Anterior cingulate cortex (tissue), 58 donors: ENCODE measurements at places on chromosomes 2 and 18.

DNA sequence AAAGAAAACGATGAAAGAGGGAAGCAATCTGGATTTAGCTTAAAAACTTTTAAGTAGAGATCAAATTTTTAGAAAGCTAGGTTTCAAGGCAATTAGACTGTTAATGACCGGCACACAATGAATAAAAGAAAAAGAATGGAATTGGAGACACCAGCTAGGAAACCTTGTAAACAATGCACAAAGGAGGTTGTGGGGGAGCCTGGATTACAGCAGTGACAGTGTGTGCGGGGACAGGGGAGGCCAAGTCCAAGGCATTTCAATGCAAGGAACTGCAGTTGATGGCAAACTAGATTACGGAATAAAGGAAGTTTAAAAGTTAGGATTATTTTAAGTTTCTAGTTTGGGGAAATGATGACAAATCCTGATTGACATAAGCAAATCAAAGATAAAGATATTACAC is 74.5 kb downstream of the DTNB start:
- DNase-seq: no peak

DNA sequence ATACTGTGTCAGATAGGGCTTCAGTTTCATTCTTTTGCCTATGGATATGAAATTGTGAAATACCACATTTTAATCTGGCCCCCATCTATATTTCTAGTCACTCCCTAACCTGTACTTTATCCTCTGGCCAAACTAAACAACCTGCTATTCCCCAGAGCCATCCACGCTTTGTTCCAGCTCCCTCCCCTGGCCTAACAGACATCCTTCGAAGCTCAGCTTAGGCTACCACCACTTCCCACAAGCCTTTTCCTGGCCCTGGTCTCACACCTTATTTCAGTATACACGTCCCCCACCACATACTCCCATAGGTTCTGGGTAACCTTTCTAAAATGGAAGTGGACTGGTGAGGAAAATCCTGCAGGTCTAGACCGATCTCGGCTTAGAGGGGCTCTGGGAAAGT is 55.4 kb downstream of the MAP4K3 start:
- DNase-seq: no peak

- no peak for DNase-seq
Measured at GRCh38 chr2:192203876-192204275, 9.1 kb upstream of the TMEFF2 start.

- no peak for DNase-seq
Measured at GRCh38 chr2:109677835-109678580, 63.8 kb downstream of the SOWAHC start.

DNA sequence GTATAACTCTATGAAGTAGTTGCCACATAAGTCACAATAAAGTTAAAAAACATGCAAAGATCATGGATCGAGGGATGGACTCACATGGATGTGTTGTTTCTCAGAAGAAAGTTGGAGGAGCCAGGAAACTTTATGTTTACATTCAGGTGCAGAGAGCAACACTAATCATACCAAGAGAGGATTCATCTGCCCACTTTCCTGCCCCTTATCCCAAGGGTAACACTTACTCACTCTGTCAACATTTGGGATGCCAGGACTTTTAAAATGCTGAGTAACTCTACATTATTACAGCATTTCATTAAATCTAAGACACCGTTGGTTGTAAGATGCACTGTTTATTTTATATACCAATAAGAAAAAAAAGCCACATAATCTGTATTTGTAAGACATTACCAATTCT is 170.4 kb downstream of the KCNE4 start:
- DNase-seq: no peak

DNA sequence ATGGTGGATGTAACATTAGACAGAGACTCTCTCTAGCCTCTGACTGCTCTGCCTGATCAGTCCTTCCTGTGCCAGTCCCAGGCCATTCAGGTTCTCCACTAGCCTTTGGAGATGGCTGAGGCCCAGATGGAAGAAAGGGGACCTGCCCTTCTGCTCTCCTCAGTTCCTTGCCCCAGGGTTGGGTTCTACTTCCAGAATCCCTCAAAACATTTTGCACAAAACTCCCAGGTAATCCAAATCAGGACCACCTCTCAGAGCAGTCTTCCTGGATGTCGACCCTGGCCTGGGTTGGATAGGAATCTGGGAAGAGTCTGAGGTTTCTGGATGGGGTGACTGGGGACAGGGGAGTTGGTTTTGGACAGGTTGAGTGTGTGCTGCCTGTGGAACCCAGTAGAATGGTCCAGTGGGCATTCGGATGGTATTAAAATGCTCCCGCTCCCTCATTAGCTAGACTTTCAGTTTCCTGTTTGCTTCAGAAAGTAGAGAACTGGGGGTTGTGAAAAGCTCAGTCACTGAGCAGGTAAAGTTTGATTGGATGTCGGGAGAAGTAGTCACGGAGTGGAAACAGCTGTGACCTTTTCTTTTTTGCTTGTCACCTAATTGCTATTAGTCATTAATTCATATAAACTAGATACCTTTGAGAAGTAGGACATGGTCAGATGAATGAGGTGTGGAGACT is 37.9 kb downstream of the DPYSL5 start:
- DNase-seq: no peak

GRCh38 chr18:35508746-35509338 is 11.1 kb upstream of the INO80C start:
- DNase-seq: no peak

DNA sequence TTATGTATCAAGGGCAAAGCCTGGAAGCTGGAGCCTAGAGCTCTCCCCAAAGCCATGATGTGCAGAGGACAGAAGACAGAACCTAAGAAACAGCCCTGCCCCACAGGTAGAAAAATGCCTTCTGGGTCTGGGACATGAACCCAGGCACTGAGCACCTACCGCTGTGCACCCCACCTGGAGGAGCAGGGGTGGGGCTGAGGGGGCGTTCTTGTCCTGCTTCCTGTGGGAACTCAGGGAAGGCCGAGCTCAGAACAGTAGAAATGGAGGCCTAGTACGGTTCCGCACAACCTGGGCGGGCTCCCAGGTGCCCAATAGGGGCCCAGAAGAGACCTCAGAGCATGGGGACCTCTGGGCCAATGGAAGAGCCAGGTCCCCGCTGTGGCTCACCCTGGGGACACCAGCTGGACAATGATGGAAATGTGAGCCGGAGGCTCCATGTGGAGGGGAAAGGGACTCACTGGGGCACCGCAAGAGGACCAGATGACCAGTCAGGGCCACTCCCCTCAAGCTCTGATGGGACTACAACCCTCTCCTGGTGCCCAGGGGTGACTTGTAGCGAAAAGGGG is 3.2 kb downstream of the CRACDL start:
- no peak for DNase-seq

DNA sequence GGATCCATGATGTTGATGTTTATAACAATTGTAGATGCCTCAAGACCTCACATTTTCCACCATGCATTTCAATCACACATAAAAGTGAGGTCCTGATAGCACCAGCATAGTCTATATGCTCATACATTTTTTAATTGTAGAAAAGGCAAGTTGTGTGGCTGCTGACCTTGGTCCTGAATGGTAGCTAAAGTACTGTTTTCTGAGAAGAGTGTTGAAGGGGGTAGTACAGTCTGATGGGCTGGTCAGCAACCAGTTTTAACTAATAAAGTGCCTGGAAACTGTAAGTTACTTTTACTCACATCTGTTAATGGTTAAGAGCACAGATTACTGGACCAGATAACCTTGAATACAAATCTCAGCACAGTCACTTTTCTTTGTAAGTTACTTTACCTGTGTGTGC is 15.9 kb downstream of the ZNF638 start:
- no peak for DNase-seq

DNA sequence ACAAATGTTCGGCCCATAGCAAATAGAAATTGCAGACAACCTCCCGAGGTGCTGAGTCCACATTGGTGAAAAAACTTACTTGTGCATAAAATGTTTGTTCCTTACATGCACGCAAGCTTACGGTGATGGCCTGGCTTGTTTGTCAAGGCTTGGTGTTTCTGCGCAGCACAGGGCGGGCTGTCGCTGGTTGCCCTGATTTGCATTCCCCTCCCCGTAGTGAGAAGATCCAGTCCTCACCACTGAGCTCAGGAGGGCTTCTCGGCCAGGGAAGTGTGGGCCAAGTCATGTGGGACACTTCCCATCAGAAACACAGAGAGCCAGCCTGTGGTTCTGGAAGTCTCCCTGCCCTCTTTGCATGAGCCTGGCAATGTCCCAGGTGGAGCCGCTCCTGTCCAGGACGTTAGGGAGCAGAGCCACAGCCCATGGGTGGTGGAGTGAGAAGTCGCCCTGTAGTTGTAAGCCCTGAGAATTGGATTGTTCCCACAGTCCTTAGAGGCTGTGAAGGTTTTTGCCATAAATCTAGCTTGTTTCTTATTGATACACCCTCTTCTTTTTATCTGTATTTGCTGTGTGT is 152.7 kb downstream of the TWIST2 start:
- DNase-seq: no peak

- DNase-seq: no peak
Measured at GRCh38 chr2:154343282-154343681, 355.2 kb upstream of the KCNJ3 start.

- no peak for DNase-seq
Measured at GRCh38 chr2:48479915-48480314, 50.0 kb upstream of the STON1 start.

- no peak for DNase-seq
Measured at GRCh38 chr18:62634979-62635630, 80.2 kb upstream of the PHLPP1 start.

DNA sequence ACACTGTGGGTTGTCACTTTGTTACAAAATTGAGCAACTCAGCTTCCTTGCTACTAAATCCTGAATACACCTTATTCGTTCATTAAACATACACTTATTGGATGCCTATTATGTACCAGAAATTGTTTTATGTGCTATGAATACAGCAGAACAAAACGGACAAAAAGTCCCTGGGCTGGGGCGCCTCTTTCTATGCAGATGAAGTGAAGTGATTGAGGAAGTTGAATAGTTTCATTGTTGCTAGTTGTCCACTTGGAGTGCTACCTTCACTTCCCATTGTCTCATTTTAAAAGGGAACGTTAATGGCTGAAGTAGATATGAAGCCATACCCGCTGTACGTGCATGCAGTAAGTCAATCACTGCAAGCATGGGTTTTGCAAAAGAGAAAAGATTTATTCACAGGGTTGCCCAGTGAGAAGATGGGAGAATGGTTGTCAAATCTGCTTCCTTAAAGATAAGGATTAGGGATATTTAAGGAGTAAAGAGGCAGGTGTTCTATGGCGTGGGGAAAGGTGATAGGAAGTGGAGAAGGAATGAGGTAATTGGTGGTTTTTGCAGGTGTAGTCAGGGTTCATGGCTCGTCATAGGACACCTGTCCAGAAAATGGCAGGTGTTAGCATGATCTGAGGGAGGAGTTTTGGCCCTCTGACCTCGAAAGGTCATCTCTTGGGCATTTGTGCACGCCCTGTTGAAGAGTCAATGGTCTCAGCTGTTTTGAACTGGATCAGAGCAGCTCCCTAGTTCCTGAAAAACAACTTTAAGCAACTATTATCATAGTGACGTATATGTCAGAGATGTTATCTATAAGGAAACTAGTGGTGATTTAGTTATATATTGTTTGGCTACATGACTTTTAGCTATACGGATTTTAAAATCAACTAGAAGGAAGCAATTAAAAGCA is 23.5 kb downstream of the TRPM8 start:
- DNase-seq: no peak
